ENCODE measurements at places on chromosomes 13 and 19.

DNA sequence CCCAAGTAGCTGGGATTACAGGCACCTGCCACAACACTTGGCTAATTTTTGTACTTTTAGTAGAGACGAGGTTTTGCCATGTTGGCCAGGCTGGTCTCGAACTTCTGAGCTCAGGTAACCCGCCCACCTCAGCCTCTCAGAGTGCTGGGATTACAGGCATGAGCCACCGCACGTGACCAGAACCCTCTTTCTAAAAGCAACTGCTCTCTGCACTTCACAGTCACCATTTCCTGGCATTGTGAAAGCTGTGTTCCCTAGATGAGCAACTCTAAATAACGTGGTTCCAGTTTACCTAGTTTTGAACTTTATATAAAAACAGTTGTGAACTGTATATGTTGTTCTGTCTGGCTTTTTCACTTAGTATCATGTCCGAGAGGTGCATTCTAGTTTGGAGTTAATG is 152.9 kb downstream of the SIPA1L3 start:
- no peak for DNase-seq

GRCh38 chr13:37395544-37395943 is 203.0 kb downstream of the POSTN start:
- no peak for DNase-seq

- no peak for DNase-seq
These were observed 3.3 kb upstream of the ADGRE5 start for GRCh38 chr19:14377883-14378328.

DNA sequence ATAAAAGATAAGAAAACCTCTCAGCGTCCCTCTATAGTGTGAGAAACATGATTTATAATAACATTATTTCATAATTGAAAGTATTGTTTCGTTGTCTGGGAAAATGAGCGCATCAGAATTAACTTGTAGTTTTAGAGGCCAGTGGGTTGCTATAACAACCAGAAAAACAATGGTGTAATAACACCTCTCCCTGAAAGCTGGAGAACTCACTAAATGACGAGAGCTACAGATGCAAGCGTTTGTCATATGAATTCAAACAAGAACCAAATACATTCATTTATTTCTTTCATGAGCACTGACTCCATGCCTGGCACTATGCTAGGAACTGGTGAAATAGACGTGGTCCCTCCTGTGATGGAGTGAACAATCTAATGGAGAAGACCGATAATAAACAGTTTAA is 16.3 kb downstream of the KBTBD7 start:
- no peak for DNase-seq

- DNase-seq, result no peak
These were observed 64.0 kb downstream of the ALOX5AP start for GRCh38 chr13:30799356-30799824.

DNA sequence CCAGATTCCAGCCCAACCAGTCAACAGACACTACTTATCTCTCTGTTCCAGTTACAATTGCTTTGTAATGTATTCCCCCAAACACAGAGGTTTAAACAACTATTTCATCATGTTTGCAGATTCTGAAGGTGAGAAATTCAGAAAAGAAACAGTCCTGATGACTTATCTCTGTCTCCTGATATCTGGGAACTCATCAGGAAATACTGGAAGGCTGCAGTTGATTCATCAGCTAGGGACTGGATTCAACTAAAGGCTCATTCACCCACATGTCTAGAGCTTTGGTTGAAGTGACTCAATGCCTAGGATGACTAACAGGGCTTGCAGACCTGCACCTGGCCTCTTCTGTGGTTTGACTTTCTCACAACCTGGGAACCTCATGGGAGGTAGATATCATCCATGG is 56.6 kb upstream of the GPC6 start:
- DNase-seq, result no peak

- no peak for DNase-seq
These were observed 211.5 kb downstream of the LMO7 start for GRCh38 chr13:75847588-75847987.

- DNase-seq, result no peak
These were observed 30.9 kb downstream of the SERP2 start for GRCh38 chr13:44404261-44405132.

- DNase-seq, result no peak
These were observed 7.9 kb downstream of the SIPA1L3 start for GRCh38 chr19:37914908-37915307.

All from vagina (tissue), 2 donors.